ENCODE measurements at places on chromosomes 7 and 10.

- no peak for DNase-seq
These were observed 144.6 kb downstream of the NRCAM start for GRCh38 chr7:108311446-108312168.

DNA sequence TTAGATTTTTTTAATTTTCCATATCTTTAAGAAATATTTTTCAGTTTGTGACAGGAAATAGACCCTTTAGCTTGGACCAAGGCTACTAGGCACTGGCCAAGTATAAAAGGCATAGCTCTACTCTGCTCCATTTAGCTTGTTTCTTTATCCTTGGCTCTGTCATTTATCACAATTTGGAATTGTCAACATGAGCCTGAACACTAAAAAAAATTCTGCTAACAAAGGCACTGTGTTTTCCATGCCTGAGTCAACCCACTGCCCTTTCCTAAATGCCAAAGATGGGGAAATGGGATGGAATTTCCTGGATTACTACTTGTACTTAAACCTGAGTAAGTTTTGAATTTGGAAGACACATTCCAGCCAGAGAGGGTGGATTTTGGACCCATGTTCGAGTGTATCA is 128.4 kb downstream of the NSUN6 start:
- DNase-seq: no peak

DNA sequence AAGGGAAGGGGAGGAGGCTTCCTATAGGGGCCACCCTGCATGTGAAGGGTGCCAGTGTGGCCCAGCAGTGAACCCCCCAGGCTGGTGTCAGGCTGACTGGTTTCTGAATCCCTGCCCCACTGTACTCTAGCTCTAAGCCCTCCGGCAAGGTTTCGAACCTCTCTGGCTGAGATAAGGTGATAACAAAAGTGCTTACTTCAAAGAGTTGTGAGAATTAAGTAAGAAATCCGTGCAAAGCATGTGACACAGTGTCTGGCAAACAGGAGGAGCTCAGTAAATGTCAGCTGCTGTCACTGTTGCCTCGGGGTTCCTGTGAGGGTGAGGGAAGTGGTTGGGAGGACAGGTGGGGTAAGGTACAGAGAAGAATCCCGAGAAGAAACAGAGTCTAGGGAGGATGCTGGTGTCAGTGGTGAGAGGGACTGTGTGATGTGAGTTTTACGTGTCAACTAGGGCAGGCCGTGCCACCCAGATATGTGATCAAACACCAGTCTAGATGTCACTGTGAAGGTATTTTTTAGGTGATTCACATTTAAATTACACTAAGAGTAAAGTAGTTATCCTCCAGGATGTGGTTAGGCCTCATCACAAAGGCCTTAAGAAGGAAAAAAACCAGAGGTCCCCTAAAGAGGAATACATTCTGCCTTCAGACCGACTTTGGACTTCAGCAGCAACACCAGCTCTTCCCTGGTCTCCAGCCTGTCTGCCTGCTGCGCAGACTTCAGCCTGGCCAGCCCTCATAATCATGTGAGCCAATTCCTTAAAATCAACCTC is 64.4 kb downstream of the BPGM start:
- no peak for DNase-seq

DNA sequence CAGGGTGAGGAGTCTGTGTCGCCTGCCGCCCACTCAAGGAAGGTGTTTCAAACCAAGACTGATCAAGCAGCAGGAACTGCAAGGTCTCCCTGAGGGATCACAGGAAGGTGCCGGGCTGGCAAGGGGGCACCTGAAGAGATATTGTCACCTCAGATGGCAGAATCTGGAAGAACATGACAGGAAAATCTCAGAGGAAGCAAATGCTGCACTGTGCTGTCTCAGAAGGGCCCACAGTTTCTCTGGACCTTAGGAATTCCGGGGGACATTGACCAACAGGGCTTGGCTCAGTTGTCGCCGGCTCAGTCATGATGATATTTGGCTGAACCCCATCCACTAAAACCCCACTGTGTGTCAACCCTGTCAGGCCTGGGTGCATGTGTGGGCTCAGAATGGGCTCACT is 31.9 kb upstream of the GPR26 start:
- no peak for DNase-seq

GRCh38 chr7:37448011-37448635 is 541 bp downstream of the ELMO1 start:
- no peak for DNase-seq

DNA sequence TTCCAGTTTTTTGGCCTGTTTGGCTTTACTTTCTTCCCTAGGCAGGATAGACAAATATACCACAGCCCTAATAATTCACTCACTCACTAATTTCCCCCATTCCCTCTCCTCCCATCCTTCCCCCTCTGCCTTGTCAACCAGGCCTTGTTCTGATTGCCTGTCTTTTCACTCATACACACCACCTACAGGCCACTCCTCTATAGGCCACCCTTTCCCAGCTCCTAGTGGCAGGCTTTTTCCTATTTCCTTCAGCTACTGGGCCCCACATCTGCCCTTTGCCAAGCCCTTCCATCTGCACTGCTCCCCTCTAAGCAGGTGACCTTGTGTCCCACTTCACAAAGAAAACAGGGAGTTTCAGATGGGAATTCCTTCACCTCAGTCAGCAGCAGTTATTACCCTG is 59.8 kb upstream of the MSRB2 start:
- no peak for DNase-seq

DNA sequence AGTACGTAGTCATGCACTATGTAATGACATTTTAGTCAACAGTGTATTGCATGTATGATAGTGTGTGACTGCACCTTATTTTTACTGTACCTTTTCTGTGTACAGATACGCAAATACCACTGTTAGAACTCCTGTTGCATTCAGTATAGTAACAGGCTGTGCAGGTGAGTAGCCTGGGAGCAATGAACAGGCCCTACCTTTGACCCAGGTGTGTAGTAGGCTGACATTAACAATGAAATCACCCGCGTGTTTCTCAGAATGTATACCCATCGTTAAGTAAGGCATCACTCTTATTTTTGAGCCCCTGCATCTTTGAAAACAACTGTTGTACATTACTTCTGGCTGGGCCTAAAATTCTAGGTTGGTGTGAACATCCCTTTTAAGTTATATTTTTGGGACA is 41.6 kb downstream of the DAGLB start:
- DNase-seq: no peak

DNA sequence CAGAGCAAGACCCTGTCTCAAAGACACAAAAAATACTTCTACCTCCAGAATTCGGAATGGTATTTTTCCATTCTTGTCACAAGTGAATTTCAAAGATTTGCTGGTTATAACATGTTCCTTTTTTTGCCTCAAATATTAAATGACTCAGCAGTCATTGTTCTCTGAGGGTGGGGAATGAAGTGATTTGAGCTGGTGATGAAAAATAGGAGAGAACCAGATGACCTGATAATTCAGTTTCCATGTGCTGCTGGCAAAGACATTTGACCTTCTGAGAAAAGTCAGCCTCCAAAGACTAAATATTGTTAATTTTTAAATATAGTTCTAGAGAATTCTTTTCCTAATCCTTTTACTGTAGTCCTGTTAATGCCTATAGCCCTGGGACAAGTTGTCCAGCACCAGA is 78.9 kb downstream of the CACNB2 start:
- no peak for DNase-seq

DNA sequence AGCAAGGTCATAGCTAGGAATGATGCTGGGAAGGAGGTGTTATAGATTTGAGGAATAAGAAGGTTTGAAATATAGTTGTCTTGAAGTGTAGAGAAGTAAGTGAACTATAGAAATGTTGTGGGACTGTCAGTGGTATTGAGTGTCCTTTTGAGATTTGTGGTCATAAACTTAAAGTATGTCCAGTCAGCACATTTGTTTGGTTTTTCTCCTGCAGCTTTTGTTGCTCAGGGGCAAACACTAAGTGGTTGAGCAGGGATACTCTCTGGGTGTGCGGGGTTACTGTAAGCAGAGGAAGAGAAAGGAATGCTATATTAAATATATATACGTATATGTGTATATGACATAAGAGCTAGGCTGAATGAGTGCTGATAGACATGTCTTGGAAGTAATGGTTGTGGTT is 67.1 kb downstream of the HECTD2 start:
- no peak for DNase-seq

GRCh38 chr7:12635830-12636229 is 51.6 kb upstream of the ARL4A start:
- DNase-seq: no peak

Measured in type B pancreatic cell (in vitro differentiated cells).